ENCODE measurements at places on chromosomes 7 and 10.

DNA sequence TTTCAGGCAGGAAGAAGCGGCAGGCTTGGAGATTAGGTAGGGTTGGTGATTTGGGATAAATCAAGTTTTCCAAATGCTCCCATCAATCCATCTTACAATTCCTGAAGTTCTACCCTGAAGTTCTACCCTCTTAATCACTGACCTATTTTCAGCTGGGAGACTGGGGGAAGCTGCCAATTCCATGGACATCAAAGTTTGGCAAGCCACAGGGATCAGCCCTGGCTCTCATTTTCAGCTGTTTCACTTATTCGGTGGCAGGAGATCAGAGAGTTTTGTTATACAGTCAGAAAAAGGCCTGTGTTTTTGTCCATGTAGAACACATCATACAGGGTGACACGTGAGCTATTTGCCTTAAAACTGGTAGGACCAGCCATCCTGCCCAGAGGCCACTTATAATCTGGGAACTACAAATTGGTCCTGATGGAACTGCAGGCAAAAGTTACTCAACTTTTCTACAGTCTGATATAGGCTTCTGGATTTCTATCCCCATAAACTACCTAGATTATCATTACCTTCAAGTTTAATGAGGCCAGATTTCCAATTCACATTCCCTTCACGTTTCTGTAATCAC is 112.9 kb upstream of the ZNF746 start:
- no peak for DNase-seq

- DNase-seq, result no peak
Observed at GRCh38 chr10:23037561-23037960, 57.8 kb upstream of the MSRB2 start.

- DNase-seq, result no peak
Observed at GRCh38 chr7:55246171-55246570, 119.0 kb upstream of the LANCL2 start.

GRCh38 chr7:47394751-47395252 is 187.1 kb downstream of the TNS3 start:
- no peak for DNase-seq

DNA sequence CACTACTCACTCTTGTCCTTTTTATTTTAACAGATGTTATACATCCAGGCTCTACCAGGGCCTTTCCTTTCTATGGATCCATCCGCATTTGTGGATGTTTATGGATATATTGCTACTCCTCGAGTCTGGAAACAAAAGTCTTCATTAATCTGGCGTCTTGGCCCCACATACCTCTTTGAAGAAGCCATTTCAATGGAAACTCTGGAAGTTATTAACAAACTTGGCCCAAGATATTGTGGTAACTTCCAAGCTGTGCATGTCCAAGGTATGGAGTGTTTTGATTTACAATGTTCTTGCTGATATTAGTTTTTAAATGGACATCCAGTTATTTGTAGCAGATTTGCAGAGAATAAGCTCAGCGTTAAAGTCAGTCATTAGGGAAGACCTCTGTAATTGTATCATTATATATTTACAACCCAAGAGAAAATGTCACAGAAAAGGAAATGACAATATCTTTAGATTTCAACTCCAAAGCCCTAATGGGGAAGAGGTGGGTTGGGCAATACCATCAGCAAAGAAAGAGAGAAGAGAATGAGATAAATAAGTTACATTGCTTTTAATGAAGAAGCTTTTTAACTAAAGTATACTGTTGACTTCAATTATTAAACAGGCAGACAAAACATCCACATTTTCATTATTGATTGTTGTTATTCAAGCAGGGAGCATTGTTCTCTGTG is 102.1 kb downstream of the WDFY4 start:
- no peak for DNase-seq

DNA sequence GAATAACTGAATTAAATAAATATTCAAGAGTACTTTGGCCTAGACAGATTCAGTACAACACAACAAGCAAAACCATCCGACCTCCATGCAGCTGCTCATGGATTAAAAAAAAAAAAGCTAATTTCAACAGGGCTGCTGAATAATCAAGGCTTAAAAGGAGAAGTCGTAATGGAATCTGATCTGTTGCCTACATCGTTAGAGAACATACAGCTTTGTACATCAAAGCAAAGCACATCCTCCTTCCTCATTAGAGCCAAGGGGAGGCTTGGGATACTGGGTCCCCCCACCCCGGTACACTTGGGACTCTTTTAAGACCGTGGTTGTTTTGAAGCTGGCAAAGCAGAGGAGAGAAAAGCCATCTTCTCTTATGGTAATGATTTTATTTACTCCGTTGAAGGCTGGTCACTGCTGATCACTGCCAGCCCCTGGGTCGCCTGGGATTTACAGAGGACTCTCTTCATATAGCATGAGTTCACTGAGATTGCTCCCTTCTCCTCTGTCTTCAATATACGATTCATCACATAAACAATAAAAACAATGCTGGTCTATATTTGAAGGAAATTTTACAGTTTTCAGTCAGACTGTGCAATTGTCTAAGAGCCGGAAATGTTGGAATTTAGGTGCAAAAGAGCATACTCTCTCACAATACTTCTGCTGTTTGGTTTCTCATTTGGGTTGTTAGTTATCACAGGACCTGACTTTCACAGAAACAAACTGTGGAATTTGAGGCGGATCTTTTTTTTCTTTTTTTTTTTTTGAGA is 148.8 kb downstream of the FAM107B start:
- DNase-seq, result no peak

- DNase-seq, result no peak
Observed at GRCh38 chr7:131254211-131254610, 73.5 kb upstream of the MKLN1 start.

- DNase-seq, result no peak
Observed at GRCh38 chr10:62390497-62391176, 16.5 kb downstream of the ZNF365 start.

GRCh38 chr10:71618176-71618575 is 101.4 kb downstream of the C10orf105 start:
- no peak for DNase-seq

GRCh38 chr7:7102906-7103305 is 79.4 kb upstream of the C1GALT1 start:
- DNase-seq, result no peak

DNA sequence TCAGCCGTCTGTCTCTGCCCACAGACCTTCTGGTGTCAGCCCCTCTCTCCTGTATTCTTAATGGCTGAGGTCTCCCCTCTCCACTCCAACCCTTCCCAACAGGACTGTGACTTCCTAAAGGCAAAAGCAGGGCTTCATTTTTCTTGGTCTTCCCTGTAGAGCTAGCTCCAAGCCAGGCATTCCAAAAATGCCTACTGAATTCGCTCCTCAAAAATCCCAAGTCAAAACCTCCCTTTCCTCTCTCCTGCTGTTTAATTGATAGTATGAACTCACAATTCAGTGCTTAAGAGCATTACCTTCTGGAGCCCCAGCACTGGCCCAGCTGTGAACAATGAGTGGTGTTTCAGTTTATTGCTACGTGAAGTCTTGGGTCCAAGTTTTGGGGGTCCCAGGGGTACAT is 628.4 kb downstream of the PARD3 start:
- DNase-seq, result no peak

DNA sequence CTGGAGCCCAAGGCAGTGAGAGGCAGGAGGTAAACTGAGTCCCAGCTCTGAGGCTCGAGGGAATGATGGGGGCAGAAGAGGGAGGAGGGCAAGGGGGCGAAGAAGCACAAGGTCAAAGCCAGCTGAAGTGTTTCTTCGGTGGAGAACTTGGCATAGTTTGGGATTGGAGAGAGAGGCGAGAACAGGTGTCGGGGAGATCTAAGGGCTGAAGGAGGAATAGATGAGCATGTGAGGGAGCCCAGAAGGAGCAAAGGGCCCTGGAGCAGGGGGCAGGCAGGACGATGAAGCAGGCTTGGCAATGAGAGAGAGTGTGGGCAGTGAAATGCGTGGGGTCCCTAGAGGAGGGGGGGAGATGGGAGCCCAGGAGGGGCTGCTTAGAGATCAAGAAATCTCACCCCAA is 35.9 kb downstream of the SH3PXD2A start:
- DNase-seq, result no peak

Measured in NAMALWA (cell line).